Activated T-cell treated with anti-CD3 and anti-CD28 coated beads for 48 hours (primary cell): ENCODE measurements at places on chromosomes 5 and 9.

DNA sequence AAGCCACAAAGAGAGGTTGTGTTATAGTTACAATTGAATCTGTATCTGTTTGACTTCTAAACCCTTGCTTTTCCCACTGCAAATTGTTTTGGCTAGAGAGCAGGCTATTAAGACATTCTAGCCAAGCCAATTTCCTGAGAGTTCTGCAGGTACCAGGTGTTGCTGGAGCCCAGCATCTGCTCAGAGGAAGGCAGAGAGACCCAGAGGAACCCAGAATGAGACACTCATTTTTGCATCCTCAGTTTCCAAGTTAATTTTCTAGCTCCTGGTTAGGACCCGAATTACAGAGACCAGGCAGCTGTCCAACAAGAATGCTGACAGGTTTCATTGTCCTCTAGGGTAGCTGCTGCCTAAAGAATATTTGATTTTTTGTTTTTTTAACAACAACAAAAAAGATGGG lies 266.2 kb downstream of the TRIM32 start:
- no peak for DNase-seq

GRCh38 chr9:110048403-110048975 lies 159.5 kb downstream of the C9orf152 start:
- DNase-seq, result peak; percentile 80

DNA sequence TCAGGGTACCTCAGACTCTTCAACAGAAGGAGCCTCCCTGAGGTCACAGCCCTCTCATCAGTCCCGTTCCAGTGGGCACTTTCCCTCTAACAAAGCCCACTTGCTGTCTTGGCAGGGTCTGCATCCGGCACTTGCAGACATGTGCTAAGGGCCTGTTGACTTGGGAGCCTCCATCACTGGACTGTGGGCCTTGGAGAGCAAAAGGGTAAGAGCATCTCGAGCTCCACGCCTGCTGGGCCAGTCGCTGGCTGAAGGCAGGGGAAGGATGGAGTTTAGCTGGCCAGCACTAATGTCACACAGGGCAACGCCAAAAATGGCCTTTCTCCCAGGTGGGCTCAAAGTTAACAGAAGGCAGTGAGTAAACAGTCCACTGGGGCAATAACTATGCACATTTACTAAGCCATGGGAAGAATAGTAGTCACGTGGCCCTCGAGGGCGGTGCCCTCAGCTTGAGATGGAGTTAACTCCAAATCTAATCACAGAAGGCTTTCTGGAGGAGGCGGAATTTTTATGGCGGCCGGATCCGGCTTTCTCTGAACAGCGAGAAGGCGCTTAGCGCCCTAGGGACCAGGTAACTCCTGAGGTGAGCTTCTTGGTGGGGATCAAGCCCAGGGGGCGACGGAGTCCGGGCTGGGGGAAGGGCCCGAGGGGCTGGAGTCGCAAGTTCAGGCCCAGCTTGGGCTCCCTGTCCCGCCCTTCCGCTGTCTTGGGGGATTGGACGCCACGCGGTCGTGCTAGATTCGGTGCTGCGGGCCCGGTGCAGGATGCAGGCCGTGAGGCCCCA lies 2.0 kb upstream of the NSD1 start:
- no peak for DNase-seq

GRCh38 chr5:71907608-71908145 lies 188.6 kb downstream of the CARTPT start:
- no peak for DNase-seq

DNA sequence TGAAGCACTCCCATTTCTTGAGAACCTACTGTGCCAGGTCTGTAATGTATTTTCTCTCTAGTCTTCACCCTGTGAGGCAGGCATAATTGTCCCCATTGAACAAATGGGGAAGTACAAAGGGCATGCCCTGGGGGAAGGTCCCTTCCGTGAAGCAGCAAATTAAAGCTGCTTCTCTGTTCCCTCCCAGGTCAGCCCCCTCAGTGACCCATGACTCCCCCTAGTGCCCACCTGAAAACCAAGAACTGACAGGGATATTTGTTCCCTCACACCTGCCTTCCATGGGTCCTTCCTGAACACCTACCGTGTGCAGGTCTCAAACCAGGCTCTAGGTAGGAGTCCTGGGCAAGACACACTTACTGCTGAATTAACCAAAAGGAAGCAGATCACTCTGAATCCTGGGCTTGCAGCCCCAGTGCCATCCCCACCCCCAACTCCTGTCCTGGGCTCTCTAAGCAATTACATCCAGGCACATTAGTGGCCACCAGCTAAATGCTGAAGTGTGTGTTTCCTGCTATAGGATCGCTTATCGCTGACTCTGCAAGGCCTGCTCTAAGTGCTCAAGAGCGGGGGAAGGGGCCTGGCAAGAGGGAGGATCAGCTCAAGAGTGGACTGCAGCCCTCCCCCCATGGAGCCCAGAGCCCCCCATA lies 254.8 kb downstream of the CDK5RAP2 start:
- DNase-seq, result no peak

- no peak for DNase-seq
These were observed 11.4 kb upstream of the ZDHHC12 start for GRCh38 chr9:128735373-128735772.

DNA sequence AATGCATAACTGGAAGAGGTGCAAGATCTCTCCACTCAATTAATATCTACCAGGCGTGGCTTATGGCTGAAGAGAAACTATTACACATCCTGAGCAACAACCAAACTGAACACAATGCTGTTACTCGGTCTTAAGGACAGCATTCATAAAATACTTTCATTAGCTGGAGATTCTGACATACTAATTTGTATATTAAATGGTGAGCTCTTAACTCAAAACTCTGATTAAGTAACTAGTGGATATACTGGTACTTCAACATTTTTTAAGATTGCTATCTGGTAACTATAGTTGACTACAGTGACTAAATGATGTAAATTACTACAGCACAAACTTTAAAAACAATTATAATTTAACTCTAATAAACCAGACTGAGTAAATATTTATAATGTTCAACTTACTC lies 15.8 kb downstream of the ZDHHC21 start:
- DNase-seq, result no peak

DNA sequence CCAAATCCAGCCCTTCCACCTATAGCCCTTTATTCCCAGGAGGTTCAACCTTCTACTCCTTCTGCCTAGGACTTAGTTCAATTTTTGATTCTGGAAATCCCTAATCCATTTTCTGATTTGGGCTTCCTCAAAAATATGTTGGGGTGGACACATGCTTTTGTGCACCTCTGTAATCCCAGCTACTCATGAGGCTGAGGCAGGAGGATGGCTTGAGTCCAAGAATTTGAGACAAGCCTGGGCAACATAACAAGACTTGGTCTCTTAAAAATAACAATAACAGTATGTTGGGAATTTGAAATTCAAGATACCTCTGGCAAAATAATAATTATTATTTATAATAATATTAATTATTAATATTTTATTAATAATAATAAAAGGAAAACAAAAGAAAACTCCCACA lies 188.7 kb upstream of the TLE4 start:
- no peak for DNase-seq

DNA sequence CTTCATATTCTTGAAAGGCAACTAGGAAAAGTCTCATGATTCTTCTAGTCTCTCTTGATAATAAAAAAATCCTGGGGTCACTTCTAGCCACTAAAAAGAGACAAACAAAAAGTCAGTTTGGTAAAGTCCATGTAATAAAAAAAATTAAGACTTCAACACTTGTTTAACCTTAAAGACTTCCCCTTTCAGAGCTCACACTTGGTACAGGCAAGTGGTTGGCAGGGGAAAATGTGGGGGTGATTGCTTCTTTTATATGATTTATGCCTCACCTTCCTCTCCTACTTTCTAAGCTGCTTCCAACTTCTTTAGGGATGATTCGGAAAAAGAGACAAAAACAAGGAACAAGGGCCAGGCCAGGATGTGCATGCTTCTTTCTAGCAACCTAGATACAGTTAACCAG lies 5.1 kb upstream of the ERCC6L2 start:
- DNase-seq, result no peak

GRCh38 chr5:94916619-94917018 lies 298.1 kb downstream of the SLF1 start:
- no peak for DNase-seq

DNA sequence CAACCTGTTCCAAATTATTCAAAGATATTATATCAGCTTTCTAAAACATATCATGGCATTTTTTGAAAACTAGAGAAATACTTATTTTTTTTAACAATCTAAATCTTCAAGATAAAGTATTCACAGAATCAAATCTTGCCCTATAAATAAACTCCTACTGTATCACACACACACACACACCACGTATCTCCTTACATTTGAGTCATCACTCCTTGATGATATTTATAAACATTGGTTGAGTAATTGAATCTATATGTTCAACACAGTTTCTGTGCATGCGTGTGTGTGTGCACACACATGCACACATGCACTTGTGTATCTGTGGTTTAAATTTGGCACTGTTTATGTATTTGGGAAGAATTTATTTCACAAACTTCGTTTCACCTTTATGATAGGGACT lies 1716.4 kb downstream of the EFNA5 start:
- no peak for DNase-seq

DNA sequence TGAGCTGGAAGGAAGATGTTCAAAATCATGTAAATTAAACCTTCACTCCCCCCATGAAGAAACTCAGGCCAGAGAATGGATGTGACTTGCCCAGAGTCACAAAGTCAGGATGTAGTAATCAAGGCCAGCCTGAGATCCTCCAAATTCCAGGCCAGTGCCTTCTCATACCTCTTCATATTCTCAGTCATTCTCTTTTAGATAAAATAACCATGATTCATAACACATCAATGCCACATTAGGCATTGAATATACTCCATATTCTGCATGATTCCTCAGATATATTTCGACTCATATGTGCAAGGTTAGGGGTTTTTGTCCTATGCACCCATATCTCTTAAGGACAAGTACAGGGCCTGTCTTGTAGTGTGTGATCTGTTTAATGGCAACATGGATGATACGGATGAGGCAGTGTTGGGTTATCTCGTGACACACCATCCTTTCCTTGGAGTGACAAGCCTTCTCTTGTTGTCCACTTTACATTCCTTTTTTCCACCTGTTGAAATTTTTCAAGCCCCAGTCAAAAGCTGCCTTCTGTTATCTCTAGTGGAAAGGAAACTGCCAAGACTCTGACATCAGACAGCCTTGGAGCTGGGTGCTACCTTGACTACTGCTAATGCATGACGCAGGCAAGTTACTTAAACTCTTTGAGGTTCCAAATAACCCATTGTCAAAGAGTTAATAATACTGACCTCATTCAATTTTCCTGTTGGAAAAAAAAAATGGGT lies 227.5 kb upstream of the NR4A3 start:
- no peak for DNase-seq
